ENCODE measurements at places on chromosomes 7 and 10.
A peak's percentile ranks its signal among the peaks of the same experiment; 100 is the strongest.

DNA sequence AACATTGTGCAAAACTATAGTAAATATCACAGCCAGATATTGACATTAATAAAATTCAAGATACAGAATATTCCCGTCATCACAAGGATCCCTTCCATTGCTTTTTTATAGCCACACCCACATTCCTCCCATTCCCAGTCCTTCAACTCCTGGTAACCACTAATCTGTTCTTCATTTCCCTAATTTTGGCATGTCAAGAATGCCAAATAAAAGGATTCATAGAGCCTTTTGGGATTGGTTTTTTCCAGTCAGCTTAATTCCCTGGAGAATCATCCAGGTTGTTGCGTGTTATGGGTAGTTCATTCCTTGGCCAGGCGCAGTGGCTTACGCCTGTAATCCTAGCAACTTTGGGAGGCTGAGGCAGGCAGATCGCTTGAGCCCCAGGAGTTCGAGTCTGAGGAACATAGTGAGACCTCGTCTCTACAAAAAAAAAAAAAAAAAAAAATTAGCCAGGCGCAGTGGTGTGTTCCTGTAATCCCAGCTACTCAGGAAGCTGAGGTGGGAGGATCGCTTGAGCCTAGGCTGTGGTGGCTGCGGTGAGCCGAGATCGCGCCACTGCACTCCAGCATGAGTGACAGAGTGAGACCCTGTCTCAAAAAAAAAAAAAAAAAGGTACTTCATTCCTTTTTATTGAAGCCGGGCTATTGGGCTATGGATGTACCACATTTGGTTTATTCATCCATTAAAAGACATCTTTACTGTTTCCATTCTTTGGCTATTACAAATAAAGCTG lies 2.7 kb downstream of the OGDH start:
- DNase-seq: no peak

- no peak for DNase-seq
These were observed 40.2 kb downstream of the NCAPG2 start for GRCh38 chr7:158664406-158664805.

DNA sequence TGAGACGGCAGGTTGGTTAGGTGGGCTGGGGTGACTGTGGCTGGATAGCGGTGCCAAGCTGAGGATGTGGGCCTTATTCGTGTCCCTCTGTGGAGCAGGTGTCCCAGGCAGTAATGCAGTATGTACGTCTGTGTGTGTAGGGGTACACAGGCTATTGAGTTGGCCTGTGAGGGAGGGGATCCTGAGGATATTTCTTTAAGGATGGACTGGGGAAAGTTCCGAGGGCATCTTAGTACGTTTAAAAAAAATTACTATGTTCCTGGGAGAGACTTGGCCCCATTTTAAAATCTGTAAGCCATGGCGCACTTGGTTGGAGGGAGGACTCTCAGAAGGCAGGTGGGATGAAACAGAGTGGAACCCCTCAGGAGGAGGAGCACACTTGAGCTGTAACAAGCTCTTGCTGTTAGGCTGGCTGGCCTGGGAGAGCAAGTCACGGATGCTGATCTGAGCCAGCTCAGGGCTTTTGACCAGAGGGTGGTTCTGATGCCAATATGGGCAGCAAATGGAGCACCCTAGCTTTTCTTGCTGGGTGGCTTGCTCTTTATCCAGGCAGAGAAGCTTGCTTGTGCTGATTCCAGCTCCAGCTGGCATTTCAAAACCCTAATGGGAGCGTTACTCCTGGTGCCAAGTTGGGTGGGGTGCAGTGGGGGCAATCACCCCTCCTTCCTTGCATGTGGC lies 765 bp downstream of the WBP1L start:
- DNase-seq: no peak

DNA sequence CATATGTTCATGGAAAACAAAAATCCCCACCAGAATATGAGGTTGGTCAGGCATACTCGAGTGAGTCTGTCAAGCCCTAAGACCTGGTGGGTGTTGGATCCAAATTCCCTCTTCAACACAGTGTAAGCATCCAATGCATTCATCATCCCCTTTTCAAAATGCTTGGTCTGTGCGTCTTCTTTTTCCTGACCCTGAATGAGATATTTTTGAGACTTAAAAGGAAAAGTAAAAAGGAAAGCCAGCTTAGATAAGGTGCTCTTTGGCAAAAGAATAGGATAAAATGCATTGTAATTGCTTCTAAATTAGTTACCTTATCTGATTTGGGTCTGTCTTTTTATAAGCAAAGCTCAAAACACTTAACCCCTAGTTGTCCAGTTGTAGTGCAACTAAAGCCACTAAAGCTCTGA lies 331.5 kb downstream of the PTEN start:
- no peak for DNase-seq

- DNase-seq: no peak
These were observed 72.2 kb upstream of the DLX6 start for GRCh38 chr7:96933067-96933645.

GRCh38 chr10:75764974-75765788 lies 333.8 kb downstream of the LRMDA start:
- DNase-seq: peak; percentile 43

GRCh38 chr7:73606801-73607691 lies 17.3 kb downstream of the MLXIPL start:
- peak; percentile 33 for DNase-seq

GRCh38 chr10:86229376-86229775 lies 137.2 kb downstream of the GRID1 start:
- no peak for DNase-seq
